ENCODE measurements at places on chromosomes 7 and 10.

DNA sequence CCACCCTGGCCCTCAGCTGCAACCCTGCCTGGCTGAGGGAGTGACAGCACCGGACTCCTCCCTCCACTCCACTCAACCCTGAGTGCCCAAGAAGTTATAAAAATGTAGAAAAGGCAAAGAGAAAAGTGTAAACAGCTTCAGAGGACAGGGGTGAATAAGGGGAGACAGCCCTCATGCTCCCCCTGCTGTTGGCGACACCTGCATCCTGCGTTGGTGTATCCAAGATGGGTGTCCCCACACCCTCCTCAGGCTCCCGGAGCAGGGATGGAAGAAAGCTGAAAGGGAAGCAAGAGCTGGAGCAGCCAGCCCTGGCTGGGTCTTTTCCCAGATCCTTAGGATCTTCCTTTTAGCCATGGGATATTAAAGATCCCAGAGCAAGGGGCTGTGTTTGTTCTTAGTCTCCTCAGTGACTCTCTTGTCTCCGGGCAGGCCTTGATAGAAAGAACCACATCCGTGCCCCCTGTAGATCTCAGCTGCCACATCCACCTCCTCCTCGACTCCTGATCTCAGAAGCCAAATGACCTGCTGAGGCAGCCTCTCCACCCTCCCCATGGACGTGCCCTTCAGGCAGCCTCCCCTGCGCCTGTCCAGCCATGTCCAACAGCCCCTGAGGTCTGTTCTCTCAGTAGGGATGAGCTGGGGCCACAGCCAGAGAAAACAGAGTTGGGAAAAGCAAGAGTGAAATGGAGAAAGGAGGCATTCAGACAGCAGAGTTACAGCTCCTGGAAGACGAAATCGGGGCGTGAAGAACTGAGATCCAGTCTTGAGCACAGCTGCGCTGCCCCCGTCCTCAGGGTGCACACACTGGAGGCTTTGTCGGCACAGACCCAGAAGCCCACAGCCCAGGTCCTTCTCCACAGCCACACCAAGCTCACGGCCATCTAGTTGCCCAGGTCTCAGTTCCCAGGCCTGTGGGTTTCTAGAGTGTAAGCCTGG lies 6.8 kb downstream of the FAM131B start:
- DNase-seq = no peak

DNA sequence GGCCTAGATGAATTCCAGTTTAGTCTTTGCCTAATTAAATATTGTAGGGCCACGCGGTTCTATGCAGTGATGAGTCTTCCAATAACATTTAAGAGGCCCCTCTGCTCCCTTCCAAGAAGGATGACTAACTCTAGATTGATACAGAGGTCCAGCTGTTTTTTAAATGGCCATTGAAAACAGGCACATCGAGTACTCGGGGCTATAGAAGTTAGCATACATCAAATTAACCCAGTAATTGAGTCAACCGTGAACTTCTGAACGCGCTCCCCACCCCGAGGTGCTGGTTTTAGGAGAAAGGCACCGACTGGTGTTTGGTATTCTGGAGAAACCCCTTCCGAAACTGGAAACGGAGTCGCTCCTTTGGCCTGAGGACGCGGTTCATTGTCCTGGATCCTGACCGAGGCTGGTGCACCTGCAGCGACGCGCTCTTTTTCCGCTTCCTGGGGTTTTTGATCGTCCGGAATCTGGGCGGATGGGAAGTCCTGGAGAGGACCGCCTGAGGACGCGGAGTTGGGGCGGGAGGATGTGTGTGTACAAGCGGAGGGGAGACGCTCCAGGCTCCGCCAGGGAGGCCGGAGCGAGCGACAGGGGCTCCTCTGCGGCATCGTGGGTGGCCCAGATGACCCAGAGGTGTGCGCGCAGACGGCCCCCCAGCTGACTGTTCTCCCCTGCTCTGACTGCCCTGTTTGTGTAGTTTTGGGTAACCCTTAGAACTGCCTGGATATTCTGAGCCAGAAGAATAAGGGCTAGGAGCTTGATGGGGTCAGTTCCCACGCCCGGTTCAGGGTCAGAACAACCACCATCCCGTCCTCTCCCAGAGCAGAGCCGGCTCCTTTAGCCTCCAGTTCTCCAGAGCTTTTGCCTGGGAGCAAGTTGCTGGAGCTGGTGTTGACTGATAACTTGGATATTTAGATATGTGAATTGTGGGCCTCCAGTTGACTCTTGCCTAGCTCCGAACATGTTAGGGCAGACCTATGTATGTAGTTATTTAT lies 711 bp downstream of the FAM221A start:
- peak; percentile 81 for DNase-seq

DNA sequence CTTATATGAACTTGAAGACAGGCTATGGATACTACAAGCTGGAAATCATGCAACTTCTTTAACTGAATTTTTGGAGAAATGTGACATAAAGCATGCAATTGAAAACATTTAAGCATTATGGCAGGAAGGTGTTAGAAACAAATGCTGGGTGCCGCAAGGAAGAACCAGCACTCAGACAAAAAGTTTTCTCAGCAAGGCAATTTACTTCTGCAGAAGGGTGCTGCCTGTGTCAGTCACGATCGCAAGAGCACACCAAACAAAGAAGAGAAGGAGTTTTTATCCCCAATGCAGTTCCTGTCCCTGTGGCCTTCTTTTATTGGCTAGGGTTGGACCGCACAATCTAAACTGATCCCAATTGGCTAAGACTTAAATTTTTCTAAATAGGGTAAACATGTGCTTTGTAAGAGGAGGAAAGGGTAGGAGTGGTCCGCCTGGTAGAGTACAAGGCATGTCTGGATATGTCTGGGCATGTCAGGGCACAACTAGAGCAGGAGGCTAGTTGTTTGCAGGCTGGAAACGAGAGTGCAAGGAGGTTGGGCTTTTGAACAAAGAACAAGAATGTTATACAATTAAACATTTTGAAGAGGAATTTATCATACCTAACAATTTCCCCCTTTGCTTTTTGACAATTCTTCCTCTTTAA lies 109.6 kb upstream of the FAM3C start:
- no peak for DNase-seq

DNA sequence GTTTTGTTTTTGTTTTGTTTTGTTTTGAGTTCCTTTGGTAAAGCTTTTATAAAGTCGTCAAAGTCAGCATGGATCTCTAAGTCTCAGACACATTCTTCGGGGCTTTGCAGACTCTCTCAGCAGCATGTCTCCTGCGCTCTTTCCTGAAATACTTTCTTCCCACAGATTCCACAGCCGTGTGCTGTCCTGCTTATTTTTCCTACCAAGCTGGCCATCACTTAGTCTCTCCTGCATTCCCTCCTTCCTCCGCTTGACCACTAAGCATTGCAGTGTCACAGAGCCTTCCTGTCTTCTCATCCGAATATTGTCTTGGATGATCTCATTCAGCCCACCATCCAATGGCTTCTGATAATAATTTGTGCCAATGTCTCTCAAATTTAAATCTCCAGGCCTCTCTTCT lies 434.3 kb upstream of the C7orf33 start:
- no peak for DNase-seq

GRCh38 chr7:81791568-81792518 lies 22.0 kb upstream of the HGF start:
- no peak for DNase-seq

DNA sequence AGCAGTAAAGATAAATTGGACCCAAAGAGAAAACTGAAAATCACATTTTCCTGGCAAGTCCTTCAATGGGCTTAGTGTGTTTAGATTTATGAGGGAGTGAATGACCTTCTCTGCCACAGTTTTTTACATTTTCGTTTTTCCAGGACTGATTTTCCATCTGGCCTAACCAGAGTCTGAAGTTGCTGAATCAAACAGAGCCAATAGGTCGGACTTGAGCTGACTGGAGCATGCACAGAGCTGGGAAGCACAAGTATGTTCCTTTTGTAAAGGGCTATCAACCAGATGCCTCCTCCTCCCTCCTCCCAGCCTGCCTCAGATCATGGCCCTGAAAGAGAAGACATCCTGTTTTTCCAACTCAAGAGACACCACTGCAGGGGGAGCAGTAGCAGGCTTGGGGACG lies 126.0 kb upstream of the ANKRD1 start:
- DNase-seq = peak; percentile 16

GRCh38 chr10:120506674-120507073 lies 49.6 kb downstream of the PLPP4 start:
- no peak for DNase-seq
